ENCODE measurements at places on chromosomes 3 and 15.
A peak's percentile ranks its signal among the peaks of the same experiment; 100 is the strongest.

DNA sequence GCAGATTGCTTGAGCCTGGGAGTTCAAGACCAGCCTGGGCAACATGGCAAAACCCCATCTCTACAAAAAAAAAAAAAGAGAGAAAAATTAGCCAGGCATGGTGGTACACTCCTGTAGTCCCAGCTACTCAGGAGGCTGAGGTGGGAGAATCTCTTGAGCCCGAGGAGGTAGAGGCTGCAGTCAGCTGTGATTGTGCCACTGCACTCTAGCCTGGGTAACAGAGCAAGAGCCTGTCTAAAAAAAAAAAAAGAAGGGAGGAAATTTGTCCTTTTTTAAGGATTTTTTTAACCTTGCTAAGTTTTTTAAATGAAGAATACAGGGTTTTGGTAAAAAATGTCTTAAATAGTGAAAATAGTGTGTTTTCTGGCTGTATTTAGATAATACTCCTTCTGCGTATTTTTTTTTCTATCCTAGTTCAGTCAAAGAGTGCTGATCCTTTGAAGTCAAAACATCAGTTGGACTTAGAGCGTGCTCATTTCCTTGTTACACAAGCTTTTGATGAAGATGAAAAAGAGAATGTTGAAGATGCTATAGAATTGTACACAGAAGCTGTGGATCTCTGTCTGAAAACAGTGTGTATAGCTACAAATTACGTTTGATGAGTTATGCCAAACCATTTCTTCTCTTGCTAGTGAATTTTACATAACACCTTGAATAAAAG lies 11.1 kb downstream of the CAPN7 start:
- DNase-seq, result no peak

DNA sequence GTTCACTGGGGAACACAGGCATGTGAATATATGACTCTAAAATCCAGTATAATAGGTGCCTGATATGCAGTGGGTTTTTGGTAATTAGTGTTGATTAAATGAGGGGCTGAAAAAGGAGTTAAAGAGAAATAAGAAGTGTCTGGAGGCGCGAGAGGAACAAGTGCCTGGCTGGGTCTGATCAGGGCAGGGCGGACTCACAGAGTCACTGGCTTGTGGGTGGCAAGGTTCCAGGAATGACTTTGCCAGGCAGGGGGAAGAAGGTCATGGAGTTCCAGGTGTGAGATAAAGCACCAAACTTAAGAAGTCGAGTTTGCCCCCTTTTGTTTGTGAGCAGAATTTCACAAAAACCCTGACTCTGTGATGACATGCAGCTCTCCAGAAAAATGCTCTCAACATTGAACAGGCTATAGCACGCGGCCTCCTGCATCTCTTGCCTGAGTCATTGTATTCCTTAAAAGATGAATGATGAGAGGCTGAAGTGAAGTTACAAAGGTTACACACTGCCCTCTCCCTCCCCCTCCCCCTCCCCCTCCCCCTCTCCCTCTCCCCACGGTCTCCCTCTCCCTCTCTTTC lies 63.0 kb upstream of the LMCD1 start:
- no peak for DNase-seq

DNA sequence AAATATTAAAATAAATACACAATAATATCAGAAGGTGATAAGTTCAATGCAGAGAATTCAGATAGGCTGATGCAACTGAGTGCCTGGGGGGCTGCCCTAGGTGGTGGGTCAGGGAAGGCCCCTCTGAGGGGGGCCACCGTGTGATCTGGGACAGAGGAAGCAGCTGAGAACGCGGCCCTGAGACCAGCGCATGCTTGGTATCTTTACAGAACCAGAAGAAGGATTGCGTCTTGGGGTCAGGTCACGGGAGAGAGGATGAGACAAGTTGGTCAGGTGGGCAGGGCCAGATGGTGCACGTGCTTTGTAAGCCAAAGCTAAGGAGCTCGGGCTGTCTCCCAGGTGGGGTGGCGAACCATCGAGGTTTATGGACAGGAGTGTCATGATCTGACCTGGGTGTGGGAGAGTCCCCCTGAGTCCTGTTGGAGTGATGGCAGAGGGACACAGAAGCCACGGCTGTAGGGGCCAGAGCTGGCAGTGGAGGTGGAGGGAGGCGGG lies 121.2 kb downstream of the ETFA start:
- DNase-seq, result no peak

DNA sequence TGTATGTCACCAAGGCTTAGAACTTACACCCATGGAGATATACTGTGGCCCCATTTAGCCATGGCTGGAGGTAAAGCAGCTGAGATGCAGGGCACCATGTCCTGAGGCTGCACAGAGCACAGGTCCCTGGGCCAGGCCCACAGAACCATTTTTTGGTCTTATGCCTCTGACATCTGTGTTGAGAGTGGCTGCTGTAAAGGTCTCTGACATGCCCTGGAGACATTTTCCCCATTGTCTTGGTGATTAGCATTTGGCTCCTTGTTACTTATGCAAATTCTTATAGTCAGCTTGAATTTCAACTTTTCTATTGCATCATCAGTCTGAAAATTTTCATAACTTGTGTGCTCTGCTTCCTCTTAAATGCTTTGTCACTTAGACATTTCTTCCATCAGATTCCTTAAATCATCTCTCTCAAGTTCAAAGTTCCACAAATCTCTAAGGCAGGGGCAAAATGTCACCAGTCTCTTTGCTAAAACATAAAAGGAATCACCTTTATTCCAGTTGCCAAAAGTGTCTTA lies 701.3 kb downstream of the EPHA3 start:
- no peak for DNase-seq

GRCh38 chr3:186277268-186277909 lies 84.6 kb downstream of the DGKG start:
- no peak for DNase-seq

- no peak for DNase-seq
Observed at GRCh38 chr3:56295161-56295560, 173.1 kb downstream of the ERC2 start.

- DNase-seq, result no peak
Observed at GRCh38 chr3:180911876-180912303, 580 bp upstream of the FXR1 start.

- no peak for DNase-seq
Observed at GRCh38 chr3:52046186-52046901, 10.0 kb downstream of the DUSP7 start.

- no peak for DNase-seq
Observed at GRCh38 chr3:129577925-129578786, 28.3 kb downstream of the PLXND1 start.

DNA sequence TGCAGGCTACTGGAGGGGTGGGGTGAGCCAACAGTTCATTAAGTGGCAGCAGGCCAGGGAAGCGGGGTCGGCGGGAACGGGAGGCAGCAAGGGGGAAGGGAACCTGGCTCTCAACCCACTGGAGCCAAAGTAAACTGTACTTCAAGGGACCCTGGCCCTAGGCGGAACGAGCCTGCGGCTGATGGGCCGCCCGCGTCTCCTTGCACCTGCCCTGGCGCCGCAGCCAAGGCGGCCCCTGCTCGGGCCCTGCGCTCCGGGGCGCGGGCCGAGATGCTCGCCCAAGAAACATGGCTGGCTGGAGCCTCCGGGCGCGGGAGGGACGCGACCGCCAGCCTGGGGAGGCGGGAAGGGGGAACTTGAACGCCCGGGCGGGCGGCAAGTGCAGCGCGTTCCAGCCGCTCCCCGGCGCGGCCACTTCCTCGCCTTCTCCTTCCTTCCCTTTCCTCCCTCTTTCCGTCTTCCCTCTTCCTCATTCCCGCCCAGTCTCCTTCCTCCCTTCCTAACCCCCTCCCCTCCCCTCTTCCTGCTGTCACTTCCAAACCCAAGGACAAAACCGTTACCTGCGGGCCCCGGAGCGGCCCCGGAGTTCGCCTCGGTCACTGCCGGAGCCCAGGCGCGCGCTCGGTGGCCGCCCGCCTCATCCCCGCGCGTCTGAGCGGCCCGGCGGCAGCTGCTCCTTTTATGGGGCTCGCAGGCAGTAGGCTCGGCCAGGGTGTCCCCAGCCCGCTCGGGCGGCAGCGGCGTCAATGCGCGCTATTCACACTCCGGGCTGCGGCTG lies 489.7 kb downstream of the MAGI1 start:
- DNase-seq, result no peak

DNA sequence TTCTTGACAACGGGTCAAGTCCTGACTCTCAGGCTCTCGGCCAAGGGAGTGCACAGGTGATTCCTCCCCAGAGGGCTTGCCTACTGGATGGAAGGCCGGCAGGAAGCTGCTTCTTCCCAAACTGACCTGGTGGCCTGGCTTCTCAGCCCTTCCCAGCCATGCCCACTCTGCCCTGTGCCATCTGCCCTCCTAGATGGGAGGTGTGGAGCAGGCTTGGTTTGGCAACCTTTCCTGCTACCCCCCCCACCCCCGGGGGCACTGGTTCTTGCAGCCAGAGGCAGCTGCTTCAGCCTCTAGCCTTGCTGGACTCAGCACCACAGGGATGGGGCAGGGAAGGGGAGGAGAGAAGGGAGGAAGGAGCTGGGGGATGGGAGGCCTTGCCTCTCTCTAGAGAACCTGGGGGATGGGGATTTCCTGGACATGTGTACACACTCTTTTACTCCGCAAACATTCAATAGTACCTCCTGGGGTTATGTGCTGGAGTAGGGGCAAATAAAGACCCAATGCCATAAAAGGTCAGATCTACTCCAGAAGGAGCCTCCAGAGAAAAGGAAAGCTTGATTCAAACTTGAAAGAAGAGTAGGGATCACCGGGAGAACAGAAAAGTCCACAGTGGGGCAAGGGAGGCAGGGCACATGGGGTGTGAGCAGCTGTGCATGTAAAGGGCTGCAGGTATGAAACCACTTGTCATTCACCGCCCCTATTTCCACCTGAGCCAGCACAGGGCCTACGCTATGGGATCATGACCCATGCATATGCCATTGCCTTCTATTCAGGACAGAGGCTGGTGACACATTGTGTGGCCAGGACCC lies 4.2 kb upstream of the DAPK2 start:
- DNase-seq, result no peak

DNA sequence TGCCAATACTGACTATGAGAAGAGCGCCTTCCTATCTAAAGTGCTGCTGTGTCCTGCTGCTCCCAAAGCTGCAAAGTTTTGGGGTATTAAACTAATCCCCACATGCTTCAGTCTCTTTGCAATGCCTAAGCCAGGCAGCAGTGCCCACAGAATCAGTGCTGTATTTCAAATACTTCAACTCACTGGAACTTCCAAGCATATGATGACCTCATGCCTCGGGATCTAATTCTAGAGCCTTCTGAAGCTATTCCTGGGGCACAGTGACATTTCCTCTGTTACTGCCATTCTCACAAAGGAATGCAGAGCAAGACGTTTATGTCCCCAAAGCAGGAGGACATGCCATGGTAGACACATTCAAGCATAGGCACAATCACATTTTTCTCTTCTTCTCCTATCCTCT lies 78.5 kb downstream of the CD200 start:
- no peak for DNase-seq

- no peak for DNase-seq
Observed at GRCh38 chr3:185880600-185880999, 55.8 kb upstream of the IGF2BP2 start.

DNA sequence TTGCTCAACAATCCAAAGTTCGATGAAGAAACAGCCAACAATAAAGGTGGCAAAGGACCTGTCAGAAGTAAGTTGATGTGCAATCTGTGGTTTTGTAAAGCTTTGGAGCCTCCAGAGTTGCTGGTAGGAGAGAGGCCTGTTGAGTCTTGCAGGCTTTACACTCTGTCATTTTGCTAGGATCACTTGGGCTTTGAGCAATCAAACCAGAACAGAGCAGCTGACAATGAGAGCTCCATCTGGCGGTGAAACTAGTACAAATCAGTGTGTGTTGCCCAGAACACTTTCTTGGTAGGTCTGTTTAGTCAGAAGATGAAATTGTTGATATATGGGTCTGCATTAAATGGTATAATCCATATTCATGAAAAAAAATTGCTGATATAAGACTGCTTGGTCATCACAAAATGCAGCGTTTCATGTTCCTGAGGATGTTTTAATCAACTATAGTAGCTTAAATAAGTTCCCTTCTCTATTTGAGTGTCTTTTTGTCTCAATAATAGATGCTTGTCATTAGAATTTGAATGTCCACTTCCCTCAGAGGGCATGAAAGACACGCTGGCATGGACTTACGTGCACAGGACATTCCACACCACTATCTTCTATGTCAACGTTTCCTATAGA lies 25.7 kb downstream of the TMOD2 start:
- DNase-seq, result peak; percentile 25

DNA sequence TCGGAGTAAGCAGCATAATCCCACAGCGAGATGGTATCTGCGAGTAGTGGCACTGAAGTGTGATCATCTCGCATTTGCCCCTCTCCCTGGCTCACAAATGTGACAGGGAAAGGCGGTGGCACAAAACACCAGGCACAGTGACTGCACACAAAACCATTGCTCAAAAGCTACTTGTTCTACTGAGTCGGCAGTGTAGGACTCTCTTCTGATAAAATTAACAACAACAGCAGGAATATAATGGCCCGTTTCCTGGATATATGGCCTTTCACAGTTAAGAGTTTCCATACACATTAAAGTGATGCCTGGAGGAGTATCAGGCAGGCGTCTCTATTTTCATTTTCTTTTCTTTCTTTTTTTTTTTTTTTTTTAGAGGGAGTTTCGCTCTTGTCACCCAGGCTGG lies 69.0 kb downstream of the MYO1E start:
- no peak for DNase-seq

DNA sequence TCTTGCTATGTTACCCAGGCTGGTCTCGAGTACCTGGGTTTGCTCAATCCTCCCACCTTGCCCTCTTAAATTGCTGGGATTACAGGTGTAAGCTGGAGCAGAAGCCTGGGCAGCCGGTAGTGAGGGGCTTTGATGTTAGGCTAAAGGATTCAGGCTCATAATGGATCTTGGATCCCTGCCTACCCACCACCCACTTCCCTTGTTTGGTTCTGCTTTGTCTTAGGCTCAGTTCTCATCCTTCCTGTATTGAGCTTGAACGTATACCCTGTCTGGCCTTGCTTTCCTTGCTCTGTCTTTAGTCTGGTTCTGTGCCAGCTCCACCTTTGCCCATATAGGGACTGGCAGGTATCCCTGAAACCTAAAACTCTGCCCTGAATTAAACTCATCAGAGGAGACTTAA lies 1.7 kb downstream of the PPCDC start:
- DNase-seq, result no peak

- no peak for DNase-seq
Observed at GRCh38 chr3:48459331-48459730, 12.8 kb downstream of the ATRIP start.

DNA sequence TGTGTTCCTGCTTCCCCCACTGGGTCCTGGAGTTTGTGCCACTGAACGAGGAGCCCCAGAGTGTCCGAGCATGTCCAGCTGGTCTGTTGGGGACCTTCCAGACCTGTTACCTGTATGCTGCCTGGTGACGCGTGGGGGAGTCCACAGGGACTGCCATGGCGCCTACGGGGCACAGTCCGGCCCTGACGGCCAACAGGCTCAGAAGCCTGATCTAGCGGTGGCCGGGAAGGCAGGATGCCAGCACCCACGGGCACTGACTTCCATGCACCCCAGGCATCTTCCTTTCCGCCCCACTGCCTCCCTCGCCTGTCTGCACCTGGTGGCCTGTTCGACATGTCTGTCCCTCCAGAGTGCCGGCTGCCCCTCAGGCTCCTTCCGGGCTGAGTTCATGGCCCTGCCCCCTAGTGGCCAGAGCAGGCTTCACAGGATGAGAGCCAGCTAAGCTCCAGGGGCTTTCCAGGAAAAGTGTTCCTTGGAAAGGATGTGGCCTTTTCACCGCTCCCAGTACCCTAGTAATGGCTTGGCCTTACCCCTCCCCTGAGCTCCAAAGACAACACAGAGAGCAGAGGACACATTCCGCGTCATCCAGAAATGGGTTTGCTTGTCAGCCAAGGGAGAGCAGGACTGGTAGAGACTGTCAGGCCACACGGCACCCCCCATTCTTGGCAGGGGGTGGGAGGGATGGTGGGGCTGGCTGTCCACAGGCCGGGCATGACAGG lies 35.7 kb downstream of the NGRN start:
- DNase-seq, result peak; percentile 30

Measured in stimulated activated CD4-positive, alpha-beta T cell treated with anti-CD3 and anti-CD28 coated beads, TNF-alpha, amount 100 ng/mL, for 4 hours (primary cell).